ENCODE measurements at places on chromosomes 2 and 18.
A peak's percentile ranks its signal among the peaks of the same experiment; 100 is the strongest.

- DNase-seq: no peak
Observed at GRCh38 chr2:130327703-130328527, 14.8 kb upstream of the IMP4 start.

- no peak for DNase-seq
Observed at GRCh38 chr2:57615855-57616556, 430.6 kb upstream of the VRK2 start.

DNA sequence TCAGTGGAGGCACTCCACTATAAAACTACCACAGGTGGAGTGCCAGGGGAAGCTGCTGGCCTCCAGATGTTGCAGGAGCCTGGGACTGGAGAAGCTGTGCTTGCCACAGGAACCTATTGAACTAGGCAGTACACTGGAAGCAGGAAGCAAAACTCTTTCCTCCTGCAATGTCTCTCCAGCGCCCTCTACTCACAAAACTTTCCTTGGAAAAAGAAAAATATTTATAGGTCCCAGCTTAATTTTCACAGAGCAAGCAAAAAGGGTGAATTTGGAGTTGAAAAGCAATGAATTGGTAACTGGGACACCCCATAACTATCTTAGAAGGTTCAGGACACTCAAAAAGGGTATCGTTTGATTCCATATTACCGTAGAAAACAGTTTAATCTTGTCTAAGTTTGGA, 33.2 kb upstream of the REEP1 start:
- no peak for DNase-seq

GRCh38 chr2:176891105-176891504, 321.5 kb upstream of the HNRNPA3 start:
- DNase-seq: no peak

DNA sequence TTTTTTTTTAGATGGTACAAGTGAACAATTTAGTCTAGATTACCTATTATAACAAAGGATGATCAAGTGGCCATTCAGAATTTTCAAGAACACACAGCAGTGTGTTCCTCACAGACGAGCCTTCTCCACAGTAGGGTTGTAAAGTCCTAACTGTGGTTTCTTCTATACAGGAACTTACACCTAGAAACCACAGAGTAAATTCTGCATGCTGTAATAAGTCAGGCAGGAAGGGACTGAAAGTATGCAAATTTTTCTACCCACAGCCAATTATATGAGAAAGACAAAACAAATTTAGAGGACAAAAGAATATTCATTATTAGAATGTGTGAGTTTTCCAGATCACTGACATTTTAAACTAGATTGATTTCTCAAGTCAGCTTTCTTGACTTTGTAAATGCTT, 99.5 kb downstream of the RBMS1 start:
- DNase-seq: peak; percentile 78

- DNase-seq: no peak
Observed at GRCh38 chr2:149042881-149043280, 4.4 kb downstream of the LYPD6B start.

- DNase-seq: no peak
Observed at GRCh38 chr2:200320344-200320743, 13.9 kb downstream of the SPATS2L start.

DNA sequence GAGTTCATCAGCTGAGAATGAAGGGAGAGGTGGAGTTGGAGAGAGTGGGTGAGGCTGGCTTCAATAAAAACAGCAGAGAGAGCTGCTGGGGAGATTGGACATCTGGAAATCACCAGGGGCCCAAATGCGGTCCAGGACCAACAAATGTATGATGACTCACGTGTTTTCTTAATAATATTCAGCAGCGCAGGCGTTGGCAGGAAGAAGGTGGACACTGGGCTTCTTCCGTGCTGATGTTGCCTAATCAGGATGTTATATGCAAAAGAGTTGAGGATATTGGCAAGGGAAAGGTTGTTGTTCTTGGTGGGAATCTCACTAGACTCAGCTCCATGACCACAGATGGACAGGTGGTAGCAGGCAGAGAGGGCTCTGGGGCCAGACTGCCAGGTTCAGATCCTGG, 12.8 kb upstream of the PLA2R1 start:
- DNase-seq: no peak

GRCh38 chr18:49304751-49305150, 155.7 kb downstream of the DYM start:
- no peak for DNase-seq

GRCh38 chr2:46650556-46651001, 171.2 kb downstream of the TMEM247 start:
- DNase-seq: peak; percentile 91

DNA sequence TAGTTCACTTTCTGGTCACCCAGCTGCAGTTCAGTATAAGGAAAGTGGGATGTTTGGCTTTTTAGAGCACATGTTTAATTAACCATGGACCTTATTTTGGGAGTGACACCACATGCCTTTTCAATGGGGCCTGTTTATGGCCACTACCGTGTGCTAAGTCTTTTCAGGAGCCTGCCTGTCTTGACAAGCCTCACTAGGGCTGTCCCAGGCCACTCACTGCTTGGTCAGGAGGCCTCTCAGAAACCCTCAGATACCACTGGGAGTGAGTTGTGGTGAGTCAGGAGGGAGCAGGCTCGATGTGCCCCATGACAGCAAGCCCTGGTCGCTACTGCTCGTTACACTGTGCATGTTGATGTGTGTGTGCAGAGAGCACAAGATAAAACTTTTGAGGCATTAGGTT, 123.0 kb downstream of the MAP4K4 start:
- DNase-seq: peak; percentile 79

DNA sequence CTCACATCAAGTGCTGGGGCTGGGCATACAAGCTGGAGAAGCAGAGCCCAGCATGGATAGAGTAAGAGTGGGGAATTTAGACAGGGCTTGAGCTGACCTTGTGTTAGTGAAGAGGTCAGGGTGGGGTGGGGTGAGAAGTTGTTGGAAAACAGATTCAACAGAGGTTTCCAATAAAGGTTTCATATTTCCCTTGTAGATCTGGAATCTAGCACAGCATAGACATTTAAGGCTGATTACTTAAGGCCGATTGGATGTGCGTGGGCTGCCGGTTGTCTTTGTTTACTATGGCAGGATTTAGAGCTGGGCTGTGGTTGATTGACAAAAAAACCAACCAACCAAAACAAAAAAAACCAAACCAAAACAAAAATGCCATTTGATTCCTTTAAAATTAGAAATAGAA, 114.9 kb upstream of the SEC11C start:
- DNase-seq: no peak

- DNase-seq: no peak
Observed at GRCh38 chr2:178422097-178422496, 28.9 kb downstream of the PRKRA start.

DNA sequence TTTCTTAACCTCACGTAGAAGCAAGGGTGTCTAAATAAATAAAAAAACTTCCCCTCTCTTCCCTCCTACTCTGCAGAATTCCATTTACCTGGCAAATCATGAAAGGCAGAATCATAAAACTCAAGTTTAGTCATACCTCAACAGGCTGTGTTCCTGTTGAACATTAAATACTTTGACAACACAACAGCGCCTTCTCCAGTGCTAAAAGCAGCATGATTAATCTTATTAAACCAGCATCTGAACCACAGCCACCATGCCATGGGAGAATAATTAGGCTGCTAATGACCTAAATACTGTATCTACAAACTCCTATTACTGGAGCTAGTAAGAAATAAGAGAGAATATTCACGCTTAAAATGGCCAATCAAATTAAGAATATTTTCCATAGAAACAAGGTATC, 68.1 kb downstream of the CDH2 start:
- DNase-seq: no peak

DNA sequence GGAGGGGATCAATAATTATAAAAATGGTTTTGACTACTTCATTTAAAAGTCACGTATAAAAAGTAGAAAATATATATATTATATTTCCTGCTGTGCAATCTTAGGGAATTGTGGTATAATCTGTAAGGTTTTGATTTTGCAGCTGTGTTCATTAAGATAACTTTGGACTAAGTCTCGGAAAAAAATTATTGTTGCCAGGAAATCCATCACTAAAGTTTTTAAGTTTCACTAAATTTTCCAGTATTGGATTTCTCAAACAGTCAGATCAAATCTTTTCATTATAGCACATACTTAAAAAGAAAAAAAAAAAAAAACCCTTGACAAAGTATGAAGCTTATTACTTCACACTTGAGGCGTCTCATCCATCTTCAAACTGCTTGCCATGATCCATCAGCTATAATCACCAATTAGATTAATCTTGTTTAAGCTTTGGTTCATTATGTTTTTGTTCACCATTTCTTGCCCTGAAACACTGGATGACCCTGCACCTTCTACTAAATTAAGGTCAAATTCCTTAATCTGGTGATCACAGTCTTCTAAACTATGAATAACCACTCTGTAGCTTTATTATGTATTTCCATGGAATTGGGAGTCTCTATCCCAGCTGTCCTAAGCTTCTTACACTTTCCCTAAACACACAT, 326.6 kb upstream of the COL3A1 start:
- DNase-seq: no peak

DNA sequence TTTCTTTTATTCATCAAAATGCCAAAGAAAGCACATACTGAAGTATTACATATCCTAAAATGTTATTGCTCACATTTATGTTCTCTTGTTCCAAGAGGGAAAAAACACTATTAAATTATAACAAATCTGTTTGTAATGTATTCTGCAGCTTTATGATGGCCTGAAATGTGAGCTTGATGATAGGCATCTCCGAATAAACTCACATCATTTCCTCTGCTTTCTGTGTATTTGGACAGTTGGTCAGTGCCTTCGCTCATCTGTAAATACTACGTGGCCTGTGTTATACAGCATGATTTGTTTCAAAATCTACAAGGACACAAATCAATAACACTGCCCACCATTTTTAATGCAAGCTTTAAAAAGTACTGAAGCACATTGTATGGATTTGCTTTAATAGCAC, 672.8 kb upstream of the SYT4 start:
- DNase-seq: no peak

- no peak for DNase-seq
Observed at GRCh38 chr2:2588777-2589176, 257.7 kb upstream of the MYT1L start.

DNA sequence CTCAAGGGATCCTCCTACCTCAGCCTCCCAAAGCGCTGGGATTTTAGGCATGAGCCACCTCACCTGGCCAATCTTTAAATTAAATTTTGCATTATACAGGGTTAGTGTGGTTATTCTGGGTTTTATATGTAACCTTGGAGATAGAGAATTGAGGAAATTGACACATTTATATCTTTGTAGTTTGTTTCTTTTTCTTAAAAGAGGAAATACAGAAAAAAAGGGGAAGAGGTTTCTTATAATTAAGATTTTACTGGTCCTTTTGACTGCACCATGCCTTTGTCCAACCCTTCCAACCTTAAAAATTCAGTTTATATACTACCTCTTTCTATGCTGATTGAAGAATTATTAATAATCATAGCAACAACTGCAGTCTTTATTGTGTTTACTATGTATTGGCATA, 210.1 kb upstream of the STON1 start:
- DNase-seq: peak; percentile 76

DNA sequence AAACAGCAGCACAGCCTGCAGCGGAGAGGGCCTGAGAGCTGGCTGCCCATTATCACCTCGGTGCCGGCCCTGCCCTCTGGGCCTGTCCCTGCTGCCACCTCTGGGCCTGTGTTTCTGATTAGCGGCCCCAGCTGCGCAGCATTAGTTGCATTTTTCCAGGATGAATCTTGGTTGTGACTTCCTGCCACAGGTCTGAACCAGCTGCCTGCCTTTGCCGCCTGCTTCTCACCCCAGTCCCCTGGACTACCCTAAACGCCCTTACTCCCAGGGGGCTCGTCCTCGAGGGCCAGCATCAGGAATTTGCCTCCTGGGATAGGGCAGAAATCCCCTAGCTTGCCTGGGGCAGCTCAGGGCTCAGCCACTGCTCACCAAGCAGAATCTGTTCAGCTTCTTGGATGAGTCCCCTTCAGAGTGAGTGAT, 342.8 kb downstream of the DYSF start:
- DNase-seq: no peak

DNA sequence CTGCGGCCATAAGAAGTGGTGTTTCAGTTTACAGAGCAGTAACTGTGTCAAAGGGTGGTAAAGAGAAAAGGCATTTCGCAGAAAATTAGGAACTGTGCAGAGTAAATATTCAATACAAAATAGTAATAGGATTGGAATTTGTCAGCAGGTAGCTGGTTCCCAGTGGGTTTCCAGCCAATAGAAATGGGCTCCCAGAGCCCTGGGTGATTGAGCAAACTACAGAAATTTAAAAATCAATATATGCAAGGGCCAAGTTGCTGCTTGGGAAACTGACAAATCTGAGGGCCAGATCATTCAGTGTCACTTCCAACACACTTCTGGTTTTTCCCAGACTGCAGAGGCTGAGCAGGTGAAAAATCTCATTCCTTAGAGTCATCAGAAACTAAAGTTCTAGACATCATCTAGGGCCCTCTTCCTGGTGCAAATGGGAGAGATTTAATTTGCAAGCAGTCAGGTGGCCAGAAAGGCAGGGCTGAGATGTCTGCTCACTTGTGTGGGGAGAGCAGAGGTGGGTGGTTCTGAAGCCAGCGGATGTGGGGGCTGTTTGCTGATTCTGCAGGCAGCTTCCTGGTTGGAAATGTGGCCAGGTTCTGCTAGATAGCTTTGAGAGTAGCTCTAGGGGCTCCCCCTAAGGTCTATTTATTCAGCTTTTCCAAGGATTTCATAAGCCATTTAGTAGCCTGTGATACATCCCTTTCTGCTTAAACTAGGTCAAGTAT, 182.4 kb downstream of the NCK2 start:
- DNase-seq: no peak

- DNase-seq: peak; percentile 45
Observed at GRCh38 chr2:99840831-99841230, 301.6 kb downstream of the AFF3 start.

DNA sequence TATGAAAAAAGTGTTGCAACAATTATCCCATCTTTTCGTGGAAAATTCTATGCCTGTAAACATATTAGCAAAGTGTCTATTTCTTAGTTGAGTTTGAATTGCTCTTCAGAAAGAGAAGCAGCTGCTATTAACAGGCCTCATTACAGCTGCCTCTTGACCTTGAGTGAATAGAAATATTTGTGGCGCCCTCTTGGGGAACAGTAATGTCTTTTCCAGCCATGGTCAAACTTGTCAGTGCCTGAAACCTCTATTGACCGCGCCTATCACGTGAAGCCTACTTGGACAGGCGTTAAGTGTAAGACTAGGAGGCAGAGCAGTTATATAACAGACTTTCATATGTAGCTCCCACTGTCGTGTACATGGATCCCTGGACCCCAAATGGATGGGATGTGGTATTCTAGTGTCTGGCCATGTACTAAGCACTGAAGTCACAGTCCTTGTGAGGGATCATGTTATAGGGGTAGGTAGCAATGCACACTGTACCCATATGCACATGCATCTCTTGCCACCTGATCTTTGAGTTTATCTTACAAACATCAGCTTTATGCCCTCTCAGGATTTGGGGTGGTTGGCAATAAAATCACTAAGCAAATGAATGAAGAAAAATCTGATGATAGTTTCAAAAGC, 245.0 kb downstream of the PTGR3 start:
- peak; percentile 80 for DNase-seq

DNA sequence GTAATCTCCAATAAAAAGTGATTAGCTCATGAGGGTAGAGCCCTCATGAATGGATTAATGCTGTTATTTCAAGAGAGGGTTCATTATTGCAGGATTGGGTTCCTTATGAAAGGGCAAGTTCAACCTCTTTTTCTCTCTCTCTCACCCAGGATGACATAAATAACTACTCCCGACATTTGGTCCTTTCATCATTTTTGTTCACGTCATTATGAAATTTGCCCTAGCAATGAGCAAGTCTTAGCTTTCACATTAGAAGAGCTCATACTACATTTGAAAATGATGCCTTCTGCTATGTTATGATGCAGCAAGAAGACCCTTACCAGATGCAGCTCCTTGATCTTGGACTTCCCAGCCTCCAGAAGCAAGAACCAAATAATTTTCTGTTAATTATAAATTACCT, 152.5 kb downstream of the ICOS start:
- DNase-seq: no peak

GRCh38 chr2:196144513-196145126, 26.8 kb downstream of the STK17B start:
- no peak for DNase-seq

Measured in hematopoietic multipotent progenitor cell treated with erythropoietin and hydrocortisone succinate and interleukin-3 and kit ligand, for 4 days (in vitro differentiated cells).